ENCODE measurements at places on chromosomes 2 and 18.

- DNase-seq = no peak
Observed at GRCh38 chr2:169086893-169087467, 17.6 kb downstream of the DHRS9 start.

DNA sequence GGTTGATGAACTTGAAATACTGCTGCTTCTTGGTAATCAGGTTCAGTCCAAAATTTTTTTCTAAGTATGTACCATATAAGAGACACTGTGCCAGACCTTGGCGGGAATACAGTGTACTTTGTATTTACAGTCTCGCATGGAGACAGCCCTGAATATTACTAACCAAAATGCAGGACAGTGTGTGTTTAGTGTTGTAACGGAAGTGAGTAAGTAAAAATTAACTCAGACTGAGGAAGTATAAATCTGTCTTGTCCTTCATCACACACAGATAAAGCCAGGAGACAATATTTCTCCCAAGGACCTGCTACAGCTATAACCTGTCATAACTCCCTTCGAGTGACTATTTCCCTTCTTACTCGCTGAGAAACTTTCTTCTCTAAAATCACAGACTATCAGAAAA, 76.9 kb downstream of the ACTR3 start:
- DNase-seq = no peak

DNA sequence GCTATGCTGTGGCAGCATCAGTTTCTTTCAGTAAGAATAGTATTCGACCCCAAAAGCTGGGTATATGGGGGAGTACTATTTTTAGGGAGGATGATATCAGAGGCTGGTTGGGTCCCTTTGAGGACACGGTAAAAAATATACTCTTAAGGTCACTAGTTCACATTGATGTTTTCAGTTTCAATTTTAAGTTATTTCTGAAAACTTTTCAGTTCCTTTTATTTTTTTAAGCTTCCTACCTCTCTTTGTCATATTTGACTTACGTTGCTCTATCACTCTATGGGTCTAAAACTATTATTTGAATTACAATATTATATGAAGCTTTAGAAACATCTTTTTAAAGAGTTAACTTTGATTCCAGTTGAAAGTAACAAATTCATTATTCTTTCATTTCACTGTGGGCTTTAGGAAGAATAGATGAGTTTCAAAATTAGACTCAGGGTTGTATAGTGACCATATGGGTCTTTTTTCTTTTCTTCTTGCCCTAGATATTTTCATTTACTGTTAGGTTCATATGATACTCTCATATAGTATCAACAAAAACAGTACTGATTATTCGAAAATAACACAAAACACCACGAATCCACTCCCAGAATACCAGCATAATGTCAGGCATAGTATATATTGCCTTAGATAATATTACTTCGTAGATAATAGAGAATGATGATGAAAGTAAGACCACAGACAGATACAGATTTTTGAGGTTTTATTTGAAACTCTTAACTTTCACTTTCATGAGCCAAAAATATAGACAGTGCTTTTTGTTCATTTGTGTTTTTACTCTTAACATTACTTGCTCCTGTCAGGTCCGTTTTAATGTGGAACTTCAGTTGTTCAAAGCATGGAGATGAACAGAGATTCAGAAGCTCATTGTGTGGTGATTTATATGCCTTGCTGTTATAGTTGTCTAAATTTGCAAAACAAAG, 9.8 kb downstream of the RMDN2 start:
- no peak for DNase-seq

DNA sequence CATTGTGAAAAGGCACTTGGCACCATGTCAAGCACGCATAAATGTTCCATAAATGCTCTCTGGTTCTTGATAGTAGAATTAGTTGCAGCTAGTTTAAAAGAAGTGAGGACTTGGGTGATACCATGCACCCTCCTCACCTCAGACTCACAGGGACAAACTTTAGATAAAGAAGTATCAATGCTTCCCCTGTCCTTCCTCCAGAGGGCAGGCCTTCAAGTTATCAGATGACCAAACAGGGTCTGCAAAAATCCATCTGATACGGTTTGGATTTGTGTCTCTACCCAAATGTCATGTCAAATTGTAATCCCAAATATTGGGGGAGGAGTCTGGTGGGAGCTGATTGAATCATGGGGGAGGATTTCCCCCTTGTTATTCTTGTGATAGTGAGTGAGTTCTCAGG, 54.1 kb downstream of the C1QL2 start:
- no peak for DNase-seq

DNA sequence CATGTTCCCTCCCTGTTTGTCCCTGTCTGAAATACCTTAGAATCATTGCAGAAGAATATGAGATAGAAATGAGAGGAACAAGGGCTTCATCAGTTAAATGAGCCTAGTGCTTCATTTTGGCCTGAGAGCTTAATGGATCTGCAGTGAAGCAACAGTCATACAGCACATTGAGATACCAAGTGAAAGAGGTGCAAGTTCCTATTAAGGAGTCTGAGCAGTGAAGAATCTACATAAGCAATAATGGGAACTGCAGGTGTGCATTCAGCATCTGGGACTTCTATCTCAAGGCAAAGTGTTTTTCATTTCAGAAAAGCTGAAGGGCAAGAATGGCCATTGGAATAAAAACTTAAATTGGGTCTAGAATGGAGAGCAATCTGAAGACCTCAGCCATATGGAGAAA, 323.2 kb upstream of the SLC39A10 start:
- DNase-seq = no peak

DNA sequence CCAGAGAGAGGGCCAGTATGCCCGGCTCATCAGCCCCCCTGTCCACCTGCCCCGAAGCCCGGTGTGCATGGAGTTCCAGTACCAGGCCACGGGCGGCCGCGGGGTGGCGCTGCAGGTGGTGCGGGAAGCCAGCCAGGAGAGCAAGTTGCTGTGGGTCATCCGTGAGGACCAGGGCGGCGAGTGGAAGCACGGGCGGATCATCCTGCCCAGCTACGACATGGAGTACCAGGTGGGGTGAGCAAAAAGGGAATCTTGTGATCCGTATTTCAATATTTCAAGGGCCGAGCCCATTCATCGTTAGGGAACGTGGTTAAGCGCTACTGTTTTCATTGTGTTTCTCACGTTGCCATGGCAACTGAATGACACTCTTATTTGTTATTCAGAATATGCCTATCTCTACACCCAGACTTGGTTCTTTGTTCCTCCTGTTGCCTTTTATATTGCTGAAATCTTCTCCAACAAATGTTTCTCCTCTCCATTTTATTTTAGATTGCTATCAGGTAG, 81.5 kb downstream of the NRP2 start:
- DNase-seq = peak; percentile 65

DNA sequence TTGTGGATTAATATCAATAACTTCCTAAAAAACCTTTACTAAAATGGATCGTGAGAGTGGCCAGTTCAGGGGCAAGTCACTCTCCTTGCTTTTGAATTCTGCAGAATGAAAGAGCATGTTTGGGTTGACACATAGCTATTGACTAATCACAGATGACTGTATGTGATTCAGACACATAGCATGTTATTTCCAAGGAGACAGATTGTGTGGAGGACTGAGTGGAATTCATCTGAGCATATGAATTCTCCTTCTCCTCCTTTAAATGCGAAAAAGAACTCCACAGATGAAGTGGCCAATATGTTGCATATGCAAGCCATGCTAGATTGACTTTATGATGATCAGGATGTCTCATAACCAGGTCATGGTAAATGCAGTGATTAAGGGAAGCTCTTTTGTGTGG, 249.4 kb upstream of the FAM98A start:
- no peak for DNase-seq

GRCh38 chr18:12309683-12310198, 1.7 kb downstream of the TUBB6 start:
- no peak for DNase-seq

GRCh38 chr2:122681626-122682025, 926.2 kb downstream of the TSN start:
- DNase-seq = no peak

GRCh38 chr2:38750011-38750890, 910 bp downstream of the SRSF7 start:
- DNase-seq = peak; percentile 62

DNA sequence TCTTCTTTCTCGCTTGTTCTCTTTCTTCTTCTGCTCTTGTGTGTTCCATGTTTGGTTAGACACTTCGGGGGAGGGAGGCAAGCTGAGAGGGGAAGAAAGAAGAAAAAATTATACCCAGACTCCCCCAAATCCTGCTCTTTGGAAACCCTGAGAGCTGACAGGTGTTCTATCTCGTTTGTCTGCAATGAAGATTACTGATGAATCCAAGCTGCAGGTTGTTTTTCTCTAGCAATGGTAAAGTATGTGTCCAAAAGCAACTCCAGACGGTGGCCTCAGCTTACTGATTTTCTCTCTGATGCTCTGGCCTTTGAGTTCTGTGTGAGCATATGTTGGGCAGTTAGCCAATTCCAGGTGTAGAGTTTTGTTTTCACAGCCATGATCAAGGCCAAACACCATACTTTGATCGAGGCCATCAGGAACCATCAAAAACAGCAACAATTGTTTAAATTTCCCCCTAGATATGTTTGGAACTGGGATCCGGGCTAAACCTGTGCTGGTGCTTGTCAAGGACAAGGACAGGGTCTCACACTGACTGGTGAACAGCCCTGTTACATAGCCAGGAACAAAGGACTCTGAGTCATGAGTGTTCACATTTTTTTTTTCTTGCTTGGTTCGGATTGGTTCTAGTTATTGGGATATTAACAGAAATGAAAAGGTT, 142.0 kb downstream of the PRKCE start:
- no peak for DNase-seq

DNA sequence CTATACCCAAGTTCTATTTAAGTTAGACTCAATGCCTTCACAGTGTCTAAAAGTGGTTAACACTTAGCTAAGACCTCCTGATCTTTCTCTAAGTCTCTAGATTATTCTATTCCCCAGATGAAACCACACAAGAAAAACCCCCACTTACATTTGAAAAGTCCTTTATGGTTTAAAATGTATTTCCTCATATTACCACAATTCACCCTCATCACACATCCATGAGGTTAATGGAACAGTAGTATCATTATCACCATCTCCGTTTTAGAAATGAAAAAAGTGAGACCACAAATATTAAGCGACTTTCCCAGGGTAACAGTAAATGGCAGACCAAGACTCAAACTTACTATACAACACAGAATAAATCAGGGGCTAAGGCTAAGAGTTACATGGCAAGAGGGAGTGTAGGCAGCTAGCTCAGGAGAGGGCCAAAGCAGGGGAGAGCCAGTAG, 28.6 kb downstream of the EPG5 start:
- no peak for DNase-seq

DNA sequence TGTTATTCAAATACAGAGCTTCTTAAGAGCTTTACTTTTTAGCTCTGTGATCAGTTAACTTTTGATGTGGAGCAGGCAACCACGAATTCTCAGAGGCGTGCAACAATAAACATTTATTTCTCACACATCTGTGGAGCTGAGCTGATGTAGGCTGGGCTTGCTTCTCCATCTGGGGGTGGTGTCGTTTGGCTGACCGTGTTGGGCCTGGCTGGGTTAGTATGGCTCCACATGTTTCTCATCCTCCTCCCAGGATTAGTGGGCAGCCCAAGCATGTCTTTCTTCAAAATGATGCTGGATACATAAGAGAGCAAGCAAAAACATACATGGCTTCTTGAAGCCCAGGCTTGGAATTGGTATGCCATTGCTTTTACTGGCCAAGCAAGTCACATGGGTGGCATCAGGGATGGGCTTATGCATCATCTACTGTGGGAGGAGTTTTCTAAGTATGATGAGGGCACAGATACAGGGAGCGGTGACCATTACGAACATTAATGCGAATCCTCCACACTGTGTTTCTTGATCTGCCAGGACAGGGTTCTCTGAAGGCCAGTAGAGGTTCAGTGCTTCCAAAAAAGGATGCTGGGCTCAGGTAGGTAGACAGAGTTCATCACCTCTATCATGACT, 157.0 kb upstream of the TNP1 start:
- DNase-seq = no peak

DNA sequence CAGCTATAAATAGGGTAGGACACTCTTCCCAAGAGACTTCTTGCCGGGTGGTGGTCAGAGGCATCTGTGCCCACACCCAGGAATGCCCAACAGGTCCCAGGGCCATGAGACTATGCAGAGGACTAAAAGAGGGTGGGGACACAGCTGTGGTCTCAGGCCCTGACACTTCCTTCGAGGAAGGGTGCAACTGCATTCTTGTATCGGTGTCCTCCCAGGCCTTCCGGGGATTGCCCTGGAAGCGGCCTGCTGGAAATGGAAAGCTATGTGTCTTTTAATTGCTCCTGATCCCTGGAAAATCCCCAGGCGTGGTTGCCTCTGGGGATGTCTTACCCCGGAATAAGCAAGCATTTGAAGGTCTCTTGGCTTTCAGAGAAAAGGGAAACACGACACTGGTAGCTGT, 176.7 kb downstream of the SOX11 start:
- no peak for DNase-seq

GRCh38 chr2:147389218-147389617, 455.6 kb upstream of the ACVR2A start:
- no peak for DNase-seq

DNA sequence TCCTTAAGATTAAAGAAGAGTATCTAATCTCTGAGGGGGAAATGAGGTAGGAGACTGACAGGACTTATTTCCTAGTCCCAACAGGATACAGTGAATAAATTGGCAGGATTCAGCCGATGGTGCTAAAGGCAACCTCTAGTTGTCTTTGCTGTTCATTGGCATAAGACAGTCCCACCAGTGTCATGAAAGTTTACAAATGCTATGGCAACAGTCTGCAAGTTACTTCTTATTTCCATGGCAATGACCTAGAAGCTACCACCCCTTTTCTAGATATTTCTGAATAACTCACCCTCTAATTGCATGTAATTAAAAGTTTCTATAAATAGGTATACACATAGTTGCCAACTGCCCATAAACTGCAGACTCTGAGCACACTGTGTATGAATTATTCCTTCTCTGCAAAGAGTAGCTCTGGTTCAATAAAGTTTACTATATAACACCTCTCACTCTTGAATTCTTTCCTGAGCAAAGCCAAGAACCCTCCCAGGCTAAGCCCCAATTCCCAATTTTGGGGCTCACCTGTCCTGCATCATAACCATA, 172.7 kb upstream of the LRATD1 start:
- no peak for DNase-seq

DNA sequence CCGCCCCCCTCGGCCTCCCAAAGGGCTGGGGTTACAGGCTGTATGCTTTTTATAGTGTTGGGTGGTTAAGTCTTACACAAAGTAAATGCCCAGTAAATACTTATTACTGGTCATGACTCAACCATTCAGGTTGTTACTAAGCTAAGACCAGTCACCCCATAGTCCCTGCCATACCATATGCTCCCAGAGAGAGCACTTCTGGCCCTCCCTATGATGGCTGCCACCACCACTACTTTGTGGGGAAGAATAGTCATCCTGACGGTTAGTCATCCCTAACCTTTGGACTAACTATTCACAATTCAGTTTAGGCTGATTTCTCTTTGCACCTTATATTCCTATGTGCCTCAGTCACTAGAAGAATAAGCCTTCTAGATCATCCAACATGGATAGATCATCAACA, 42.0 kb upstream of the MSH2 start:
- peak; percentile 56 for DNase-seq

DNA sequence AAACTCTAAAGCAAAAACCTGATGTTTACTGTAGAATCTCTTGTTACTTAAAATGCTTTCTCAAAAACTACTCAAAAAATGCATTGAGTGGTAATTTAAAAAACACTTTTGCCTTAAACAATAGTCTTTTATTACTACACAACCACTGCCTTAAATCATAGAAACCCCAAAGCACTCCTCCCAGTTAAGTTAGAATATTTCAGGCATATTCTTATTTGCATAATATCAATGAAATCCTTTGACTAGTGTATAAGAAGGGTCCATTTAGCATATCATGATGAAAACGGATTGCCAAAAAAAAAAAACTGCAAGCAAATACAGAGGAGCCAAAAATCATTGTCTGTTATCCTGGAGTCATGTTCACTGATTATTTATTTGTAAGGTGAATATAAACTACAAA, 119.2 kb downstream of the PTPRM start:
- DNase-seq = no peak

Measured in hepatic stellate cell (primary cell).